ENCODE measurements at places on chromosomes 6 and 20.

- peak; percentile 14 for DNase-seq
These were observed 42.8 kb upstream of the DYNLRB1 start for GRCh38 chr20:34473262-34473883.

- DNase-seq = no peak
These were observed 1.4 kb downstream of the PHF20 start for GRCh38 chr20:35773154-35773751.

DNA sequence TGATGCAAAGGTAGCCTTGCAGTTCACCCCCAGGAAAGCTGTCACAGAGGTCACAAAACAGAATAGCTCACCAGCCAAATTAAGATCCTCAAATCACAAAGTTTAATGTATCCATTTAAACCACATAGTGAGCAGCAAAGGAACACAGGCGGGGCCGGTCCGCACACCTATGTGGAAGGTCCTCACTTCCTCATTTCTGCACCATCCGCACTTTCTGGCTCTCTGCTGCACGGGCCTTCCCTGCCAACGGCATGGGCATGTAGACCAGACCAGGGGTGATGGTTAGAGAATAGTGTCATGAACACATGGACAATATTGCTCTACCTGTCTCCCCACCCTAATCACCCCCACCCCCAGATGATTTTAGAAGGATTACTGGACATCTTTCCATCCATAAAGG, 12.1 kb upstream of the TBXT start:
- no peak for DNase-seq

DNA sequence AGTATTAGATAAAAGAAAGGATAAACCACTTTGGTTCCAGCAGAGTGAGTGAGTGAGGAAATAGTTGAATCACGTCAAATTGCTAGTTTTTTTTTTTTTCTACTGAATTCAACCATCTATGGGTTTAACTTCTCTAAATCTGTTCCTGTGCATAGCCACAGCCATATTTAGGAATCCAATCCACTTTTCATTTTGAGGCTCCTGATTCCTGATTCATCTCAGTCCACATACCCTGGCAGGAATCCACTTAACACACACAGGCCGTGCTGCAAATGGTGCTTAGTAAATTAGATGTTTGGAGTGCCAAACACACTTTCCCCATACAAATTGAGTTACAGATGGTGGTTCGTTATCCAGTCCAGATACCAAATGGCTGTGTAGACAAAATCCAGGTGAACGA, 220.3 kb downstream of the ALDH8A1 start:
- DNase-seq = no peak

DNA sequence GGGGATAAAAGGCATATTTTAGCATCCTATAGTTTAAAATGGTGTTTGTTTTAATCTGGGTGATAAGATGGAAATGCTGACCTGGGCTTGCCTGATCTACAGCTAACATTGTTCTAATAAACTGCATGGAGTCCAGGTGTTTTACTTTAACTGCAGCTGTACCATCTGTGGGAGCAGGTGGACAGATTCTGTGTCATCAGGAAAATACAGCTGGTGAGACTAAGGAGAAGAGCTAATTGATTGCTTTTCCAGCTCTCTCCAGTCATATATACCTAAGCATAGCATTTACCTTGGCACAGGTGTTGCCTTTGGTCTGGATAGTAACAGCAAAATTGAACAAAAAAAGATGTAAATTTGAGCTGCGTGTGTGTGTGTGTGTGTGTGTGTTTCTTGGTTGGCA, 31.6 kb downstream of the CBFA2T2 start:
- DNase-seq = no peak

- DNase-seq = peak; percentile 93
These were observed 280.0 kb downstream of the SOX4 start for GRCh38 chr6:21873562-21873961.

DNA sequence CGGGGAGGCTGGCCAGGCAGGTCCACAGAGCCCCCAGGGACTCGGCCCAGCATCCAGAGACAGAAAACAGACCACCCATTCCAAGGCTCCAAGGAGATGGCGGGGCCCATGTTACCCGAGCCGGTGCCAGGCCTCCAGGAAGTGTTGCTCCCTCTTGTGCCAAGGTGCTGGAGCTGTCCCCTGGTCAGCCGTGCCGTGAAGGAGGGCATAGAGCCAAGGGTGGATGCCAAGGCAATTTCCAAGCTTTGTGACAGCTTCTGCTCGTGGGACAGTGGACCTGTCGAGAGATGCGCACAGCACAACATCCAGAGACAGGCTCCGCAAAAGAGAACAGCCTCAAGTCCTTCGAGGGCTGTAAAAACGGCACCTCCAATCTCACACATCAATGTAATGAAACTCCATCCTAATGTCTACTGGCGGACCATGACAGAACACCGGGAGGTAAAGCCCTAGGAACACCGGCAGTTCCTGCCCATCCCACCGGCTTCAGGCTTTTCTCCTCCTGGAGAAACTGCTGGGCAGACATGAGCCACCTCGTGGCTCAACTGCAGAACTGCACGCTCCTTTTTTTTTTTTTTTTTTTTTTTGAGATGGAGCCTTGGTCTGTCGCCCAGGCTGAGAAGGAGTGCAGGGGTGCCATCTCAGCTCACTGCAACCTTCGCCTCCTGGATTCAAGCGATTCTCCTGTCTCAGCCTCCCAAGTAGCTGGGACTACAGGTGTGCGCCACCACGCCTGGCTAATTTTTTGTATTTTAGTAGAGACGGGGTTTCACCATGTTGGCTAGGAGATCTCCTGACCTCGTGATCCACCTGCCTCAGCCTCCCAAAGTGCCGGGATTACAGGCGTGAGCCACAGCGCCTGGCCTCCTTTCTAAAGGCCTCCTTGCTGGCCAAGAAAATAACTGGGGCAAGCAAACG, 30.9 kb upstream of the AVP start:
- DNase-seq = peak; percentile 53

DNA sequence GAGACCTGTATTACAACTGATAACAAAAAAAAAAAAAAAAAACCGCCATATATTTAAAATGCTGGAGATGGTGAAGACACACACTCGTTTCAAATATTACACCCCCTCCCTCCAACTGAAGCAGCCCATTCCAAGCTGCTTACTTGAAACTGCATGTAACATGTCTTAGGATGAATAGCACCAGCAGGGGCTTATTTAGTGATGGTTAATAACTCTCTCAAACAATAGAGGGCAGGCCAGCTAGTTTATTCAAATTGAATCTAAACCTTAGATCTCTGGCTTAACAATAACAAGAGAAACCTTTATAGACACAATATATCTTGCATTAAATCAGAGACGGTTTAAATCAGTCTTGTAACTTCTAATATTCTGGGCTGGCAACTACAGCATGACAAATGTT, 9.3 kb upstream of the JPH2 start:
- no peak for DNase-seq

- no peak for DNase-seq
These were observed 11.0 kb downstream of the VSX1 start for GRCh38 chr20:25070821-25071473.

- DNase-seq = no peak
These were observed 301.2 kb downstream of the LRFN2 start for GRCh38 chr6:40285996-40286395.
